ENCODE measurements at places on chromosomes 16 and 17.

GRCh38 chr17:28615260-28615940 lies 1.4 kb upstream of the RSKR start:
- no peaks in the 10 kb centered on the region for H3K4me1 ChIP-seq
- H3K27ac ChIP-seq = no peak overlapping the region
- no peak for DNase-seq
- no peak overlapping the region for H3K4me3 ChIP-seq
- no peaks in the 10 kb centered on the region for H3K27me3 ChIP-seq

- no peak overlapping the region for H3K27ac ChIP-seq
- no peaks in the 10 kb centered on the region for H3K27me3 ChIP-seq
- DNase-seq = no peak
- peaks cover 4% of the 10 kb centered on the region for H3K4me1 ChIP-seq
- no peaks in the 10 kb centered on the region for H3K36me3 ChIP-seq
- no peak overlapping the region for H3K4me3 ChIP-seq
Observed at GRCh38 chr17:16470265-16470664, 21.7 kb downstream of the LRRC75A start.

DNA sequence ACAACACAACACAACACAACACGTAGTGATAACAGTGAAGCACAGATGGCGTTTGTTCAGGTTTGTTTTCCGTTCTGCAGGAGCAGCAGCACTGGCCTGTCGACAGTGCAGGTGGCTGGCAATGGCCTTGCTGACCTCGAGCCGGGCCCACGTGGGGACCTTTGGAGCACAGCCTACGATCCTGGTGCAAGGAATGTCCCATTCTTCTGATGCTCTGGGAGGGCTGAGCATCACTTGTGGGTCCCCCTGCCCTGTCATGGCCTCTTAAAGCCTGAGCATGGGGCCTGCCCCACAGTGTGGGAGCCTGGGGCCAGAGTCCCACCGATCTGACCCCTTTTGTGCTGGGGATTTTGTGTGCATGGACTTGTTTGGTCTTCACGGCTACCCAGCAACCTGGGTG lies 6.8 kb downstream of the MAP2K3 start:
- H3K27me3 ChIP-seq = no peaks in the 10 kb centered on the region
- no peak overlapping the region for H3K4me3 ChIP-seq
- H3K36me3 ChIP-seq = no peaks in the 10 kb centered on the region
- DNase-seq = no peak
- no peaks in the 10 kb centered on the region for H3K4me1 ChIP-seq

GRCh38 chr17:28169621-28170349 lies 127.3 kb downstream of the NLK start:
- no peaks in the 10 kb centered on the region for H3K27me3 ChIP-seq
- H3K36me3 ChIP-seq = no peaks in the 10 kb centered on the region
- no peak overlapping the region for H3K4me3 ChIP-seq
- DNase-seq = no peak
- H3K27ac ChIP-seq = no peak overlapping the region

- DNase-seq = no peak
- no peaks in the 10 kb centered on the region for H3K27me3 ChIP-seq
- peaks cover 18% of the 10 kb centered on the region for H3K36me3 ChIP-seq
- H3K4me1 ChIP-seq = no peaks in the 10 kb centered on the region
- H3K27ac ChIP-seq = no peak overlapping the region
- H3K4me3 ChIP-seq = no peak overlapping the region
Observed at GRCh38 chr16:66886321-66886720, 6.0 kb downstream of the PDP2 start.

DNA sequence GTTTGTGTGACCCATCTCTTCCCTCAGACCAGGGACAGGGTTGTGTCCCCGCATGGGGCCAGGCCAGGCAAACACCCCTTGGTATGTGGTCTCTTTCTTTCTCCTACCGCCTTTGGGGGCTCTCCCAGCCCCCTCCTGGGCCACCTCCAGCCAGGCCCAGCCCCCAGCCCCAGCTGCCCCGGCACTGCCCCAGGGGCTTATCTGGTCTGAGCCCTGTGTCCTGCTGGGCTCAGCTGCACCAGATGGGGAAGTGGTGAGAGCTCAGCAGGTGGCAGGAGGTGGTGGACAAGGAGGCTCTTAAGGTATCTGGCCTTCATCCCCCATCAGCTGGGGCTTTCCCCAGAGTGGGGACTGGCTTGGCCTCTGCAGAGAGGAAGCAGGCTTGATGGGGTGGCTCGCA lies 8.7 kb downstream of the ADAM11 start:
- no peak overlapping the region for H3K27ac ChIP-seq
- DNase-seq = no peak
- peaks cover 5% of the 10 kb centered on the region for H3K4me1 ChIP-seq
- H3K36me3 ChIP-seq = no peaks in the 10 kb centered on the region
- no peaks in the 10 kb centered on the region for H3K27me3 ChIP-seq

Measured in iPS DF 6.9 (cell line).